Cerebellum (tissue), 4 donors: ENCODE measurements at places on chromosomes 16 and 17. TPM values are rescaled to one million over a fixed set of nuclear protein-coding genes. Genes with fewer than 3 reads are reported as not detected.

SULT1A1 gene
- 8.2 TPM for total RNA-seq

RDM1 gene
- 2.4 TPM for total RNA-seq

SLC6A2 gene
- 2.4 TPM for total RNA-seq

TBX6 gene
- 0.45 TPM for total RNA-seq

ADAD2 gene
- total RNA-seq = not detected
